ENCODE measurements at places on chromosomes 3 and 15. TPM values are rescaled to one million over a fixed set of nuclear protein-coding genes. Genes with fewer than 3 reads are reported as not detected.

- peak; percentile 92 for DNase-seq
Measured at GRCh38 chr15:65580287-65580686, 30.6 kb downstream of the INTS14 start.

DNA sequence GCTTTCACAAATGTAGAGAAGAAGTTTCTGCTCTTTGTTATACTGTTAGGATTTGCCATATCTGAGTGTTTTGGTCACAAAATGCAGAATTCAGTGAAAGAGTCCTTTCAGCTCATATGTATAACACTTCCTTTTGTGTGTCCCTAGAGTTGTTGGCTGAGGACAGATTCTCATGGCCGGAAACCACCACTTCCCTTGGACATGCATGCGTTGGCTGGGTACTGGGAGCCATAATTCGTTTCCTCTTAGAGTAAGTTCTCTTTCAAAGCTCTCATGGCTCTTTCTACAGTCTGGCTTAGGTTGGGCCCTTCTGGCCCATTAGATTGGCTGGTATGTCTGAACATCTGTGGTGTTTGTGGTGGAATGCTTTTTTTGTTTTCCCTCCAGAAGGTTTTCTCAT is 298.5 kb downstream of the DIPK2A start:
- DNase-seq = no peak

DNA sequence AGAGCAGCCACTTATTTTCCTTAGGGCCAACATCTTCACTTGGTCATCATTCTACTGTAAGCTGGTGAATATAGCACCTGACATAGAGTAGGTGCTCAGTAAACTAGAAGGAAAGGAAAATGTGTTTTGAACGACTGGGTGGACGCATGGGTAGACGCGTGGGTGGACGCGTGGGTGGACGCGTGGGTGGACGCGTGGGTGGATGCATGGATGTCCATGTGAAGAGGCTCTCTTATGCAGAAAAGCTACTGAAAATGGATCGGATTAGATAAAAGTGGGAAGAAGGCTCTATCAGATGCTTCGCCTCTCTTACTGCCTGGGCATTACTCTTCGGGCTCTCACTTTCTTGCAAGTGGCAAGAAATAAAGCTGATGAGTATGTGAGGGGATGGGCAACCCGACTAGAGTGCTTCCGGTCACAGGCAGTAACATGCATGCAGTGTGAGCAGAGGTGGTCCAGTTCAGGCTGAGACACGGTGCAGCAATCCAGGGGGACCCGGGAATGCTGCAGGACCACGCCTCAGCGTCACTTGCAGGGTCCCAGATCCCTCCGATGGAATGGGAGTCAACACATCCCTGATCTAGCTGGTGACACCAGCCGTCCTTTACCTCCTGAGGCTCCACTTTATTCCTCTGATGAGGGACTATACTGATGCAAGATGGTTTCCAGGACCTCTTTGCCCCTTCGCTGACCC is 138.0 kb upstream of the MEF2A start:
- DNase-seq = no peak

DNA sequence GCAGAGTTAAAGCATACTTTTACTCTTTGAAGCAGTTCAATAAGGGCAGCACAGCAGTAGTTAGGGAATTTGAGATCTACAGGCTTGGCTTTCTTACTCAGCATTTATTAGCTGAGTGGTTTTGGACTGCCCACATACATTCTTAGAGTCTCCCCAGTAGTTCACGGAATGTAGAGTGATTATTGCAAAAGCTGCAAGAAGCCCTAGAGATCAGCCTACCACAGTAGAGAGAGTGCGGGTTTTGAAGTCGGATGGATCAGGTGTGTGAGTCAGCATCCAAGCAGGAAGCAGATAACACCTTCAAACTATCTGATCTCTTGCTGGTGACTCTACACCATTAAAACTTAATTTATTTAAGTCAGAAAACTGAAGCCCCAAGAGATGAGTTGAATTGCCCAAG is 171.9 kb downstream of the SYNPR start:
- no peak for DNase-seq

- DNase-seq = no peak
Measured at GRCh38 chr15:100867433-100867832, 12.2 kb upstream of the ALDH1A3 start.

DNA sequence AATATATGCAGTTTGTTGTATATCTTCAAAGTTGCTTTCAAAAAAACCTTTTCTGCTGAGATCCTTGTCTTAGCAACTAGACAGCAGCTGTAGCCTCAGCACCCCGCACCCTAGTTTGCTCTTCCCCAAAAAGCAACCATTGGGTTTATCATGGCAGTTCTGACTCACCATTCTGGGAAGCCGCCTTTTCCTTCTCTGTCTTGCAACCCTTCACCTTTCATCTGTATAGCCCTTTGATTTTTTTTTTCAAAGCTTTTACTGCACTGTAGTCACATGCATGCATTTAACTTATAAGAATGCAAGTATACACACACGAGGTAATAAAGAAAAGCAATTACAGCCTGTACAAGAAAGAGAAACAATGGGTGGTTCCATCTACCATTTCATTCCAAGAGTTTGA is 65.1 kb upstream of the THBS1 start:
- no peak for DNase-seq

- DNase-seq = no peak
Measured at GRCh38 chr3:16415911-16416476, 97.5 kb downstream of the RFTN1 start.

PLA2G4F gene
- total RNA-seq = not detected

IQCB1 gene
- 15.9 TPM for total RNA-seq

CLSTN2 gene
- under 0.01 TPM for total RNA-seq

STAB1 gene
- total RNA-seq = 1.1 TPM

PLA1A gene
- total RNA-seq = under 0.01 TPM
